NCI-H1694 treated with DMSO at 0.1 percent for 48 hours (cell line): ENCODE measurements at places on chromosomes 2 and 18.

DNA sequence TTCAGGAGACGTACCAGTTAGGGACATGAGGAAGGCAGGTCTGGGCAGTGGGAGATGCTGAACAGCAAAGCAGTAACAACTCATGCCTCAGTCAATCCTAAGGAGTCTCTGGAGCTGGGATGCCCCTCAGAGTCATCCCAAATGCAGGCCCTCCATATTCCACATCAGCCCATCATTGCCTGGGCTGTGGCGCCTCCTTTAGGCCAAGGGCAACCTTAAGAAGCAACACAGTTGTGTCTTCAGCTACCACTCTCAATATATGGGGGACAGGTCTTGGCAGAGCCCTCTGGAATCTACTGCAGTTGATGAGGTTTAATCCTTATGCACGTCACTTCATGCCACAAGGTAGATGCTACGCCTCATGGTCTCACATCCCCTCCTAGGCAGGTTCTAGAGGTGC is 682.0 kb upstream of the RAB6C start:
- no peak for DNase-seq

- no peak for DNase-seq
Observed at GRCh38 chr18:77736842-77737241, 487.2 kb downstream of the GALR1 start.

DNA sequence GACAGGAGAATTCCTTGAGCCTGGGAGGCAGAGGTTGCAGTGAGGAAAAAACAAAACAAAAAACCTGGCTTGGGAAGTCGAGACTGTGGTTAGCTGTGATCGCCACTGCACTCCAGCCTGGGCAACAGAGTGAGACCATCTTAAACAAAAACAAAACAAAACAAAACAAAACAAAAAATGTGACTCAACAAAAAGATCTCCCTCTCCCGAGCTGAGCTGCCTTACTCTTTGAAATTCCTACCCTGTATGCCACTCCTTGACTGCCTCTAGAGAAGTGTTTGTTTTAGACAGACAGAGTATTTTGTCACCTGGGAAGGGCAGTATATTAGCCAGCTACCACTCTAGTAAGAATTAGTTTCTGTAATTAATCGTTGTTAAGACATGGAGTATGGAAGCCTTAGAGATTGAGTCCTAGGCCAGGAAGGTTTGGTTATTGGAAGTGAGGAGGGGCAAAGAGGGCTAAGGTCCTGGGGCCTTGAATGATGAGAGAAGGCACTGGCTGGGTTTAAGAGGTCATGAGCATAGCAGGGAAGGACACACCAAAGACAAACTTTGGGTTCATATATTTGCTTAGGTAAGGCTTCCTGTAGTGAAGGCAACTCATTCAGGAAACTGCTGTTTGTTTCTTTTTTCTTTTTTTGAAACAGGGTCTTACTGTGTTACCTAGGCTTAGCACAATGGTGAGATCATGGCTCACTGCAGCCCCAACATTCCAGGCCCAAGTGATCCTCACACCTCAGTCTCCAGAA is 56.0 kb downstream of the HAUS1 start:
- no peak for DNase-seq

DNA sequence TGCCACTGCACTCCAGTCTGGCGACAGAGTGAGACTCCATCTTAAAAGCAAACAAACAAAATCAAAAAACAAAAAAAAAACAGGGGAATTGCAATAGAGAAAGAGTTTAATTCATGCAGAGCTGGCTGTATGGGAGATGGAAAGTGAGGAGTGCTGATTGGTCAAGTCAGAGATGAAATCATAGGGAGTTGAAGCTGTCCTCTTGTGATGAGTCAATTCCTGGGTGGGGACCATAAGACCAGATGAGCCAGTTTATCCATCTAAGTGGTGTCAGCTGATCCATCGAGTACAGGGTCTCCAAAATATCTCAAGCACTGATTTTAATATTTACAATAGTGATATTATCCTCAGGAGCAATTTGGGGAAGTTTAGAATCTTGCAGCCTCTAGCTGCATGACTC is 45.3 kb downstream of the FRZB start:
- DNase-seq: no peak

GRCh38 chr18:34926683-34927082 is 114.5 kb upstream of the MAPRE2 start:
- DNase-seq: no peak

DNA sequence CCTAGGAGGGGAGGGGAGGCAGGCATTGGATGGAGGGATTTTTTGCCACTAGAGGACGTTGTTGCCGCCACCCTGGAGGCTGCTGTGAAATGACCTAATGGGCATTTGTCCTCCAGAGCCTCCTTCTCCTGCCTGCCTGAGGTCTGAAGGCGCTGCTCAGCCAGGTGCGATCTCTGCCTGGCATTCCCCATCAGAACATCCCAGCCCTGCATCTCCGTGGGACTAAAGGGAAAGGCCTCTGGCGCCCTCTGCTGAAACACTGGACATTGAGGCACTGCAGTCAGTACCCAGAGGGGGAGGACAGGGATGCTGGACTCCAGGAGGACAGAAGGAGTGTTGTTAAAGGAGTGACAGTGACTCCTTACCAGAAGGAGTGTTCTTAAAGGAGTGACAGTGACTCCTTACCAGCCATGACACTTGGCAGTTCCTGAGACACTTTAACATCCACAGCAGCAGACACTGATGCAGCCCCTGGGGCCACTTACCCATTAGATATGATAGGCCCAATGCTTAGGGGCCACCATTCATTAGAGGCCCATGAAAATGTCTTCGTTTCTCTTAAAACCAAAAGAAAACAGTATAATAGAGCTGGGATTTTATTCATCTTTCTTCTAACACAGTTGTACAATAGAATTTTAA is 17.0 kb downstream of the THNSL2 start:
- no peak for DNase-seq

DNA sequence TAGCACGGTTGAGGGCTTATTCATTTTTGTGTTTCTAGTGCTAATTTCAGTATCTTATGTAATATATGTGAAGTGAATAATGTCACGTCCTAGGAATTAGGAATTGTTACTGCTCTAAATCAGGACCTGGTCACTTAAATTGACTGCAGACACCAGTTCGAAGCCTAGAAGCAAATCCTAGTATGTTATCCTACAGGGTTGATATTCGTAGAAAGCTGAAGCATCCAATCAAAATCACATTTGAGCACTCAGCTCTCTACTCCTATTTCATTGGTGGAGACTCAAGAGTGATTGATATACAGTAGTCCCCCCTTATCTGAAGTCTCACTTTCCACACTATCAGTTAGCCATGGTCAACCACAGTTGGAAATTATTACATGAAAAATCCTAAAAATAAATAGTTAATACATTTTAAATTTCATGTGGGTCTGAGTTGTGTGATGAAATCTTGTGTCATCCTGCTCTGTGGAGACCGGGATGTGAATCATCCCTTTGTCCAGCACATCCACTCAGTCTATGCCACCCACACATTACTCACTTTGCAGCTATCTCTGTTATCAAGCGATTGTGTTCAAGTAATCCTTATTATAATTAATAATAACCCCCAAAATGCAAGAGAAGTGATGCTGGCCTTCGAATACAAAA is 35.2 kb upstream of the SCN9A start:
- no peak for DNase-seq

GRCh38 chr18:25503567-25504081 is 151.7 kb upstream of the ZNF521 start:
- DNase-seq: peak; percentile 20

DNA sequence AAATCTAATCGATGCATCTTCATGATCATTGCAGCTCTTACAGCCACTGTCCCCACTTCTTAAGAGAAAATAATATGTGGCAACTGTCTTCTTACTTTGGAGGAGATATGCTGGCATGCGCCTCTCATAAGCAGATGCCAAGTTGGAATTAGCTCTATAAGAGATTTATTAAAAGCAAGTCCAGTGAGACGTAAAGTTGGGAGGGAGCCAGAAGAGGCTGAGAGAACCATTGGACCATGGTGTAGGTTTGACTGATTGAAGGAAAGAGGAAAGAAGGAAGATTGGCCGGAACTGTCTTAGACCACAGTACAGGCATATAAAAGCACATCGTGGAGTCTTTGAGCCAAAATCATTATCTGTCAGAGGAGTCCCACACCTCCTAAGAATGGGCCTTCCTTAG is 265.7 kb upstream of the ZC3H15 start:
- no peak for DNase-seq

GRCh38 chr2:143891879-143892308 is 628.0 kb downstream of the ZEB2 start:
- DNase-seq: no peak

GRCh38 chr2:62687636-62688035 is 17.9 kb upstream of the EHBP1 start:
- no peak for DNase-seq

DNA sequence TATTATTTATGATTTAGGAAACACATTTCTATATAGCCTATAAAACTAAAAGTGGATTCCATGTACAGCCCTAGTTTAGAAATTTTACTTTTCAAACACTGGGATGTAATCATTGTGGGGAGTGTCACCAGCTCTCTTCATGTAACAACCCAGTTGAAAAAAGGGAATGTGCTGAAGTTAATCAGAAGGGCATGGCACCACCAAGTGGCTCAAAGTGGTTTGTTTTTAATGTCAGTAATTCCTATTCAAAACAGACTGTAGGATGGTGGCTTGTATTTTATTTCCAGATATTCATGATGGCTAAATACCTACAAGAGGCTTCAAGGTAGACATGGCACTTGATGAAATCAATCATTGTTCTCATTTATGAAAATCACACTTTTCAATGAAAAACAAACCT is 58.1 kb upstream of the TMEM182 start:
- peak; percentile 7 for DNase-seq

GRCh38 chr2:31110431-31110830 is 27.8 kb downstream of the GALNT14 start:
- DNase-seq: no peak

- DNase-seq: no peak
Observed at GRCh38 chr2:170092436-170093060, 85.4 kb upstream of the MYO3B start.

GRCh38 chr2:2826209-2826551 is 495.1 kb upstream of the MYT1L start:
- no peak for DNase-seq

DNA sequence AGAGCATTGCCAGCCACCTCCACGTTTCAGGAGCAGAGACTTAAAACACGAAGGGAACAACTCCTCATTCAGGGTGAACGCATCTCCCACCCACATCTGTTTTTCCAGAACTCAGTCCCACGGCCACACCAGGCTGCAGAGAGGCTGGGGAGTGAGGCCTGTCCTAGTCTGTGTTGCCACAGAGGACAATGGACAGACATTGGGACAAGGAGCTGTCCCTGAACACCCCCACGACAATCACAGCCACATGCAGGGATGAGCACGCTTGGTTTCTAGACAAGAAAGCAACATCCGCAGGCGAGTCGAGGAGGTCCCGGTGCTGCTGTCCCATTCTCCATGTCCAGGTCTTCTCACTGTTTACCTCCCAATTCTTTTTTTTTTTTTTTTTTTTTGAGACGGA is 167.4 kb downstream of the EIPR1 start:
- DNase-seq: no peak

GRCh38 chr2:237257471-237257951 is 156.5 kb downstream of the COL6A3 start:
- no peak for DNase-seq

DNA sequence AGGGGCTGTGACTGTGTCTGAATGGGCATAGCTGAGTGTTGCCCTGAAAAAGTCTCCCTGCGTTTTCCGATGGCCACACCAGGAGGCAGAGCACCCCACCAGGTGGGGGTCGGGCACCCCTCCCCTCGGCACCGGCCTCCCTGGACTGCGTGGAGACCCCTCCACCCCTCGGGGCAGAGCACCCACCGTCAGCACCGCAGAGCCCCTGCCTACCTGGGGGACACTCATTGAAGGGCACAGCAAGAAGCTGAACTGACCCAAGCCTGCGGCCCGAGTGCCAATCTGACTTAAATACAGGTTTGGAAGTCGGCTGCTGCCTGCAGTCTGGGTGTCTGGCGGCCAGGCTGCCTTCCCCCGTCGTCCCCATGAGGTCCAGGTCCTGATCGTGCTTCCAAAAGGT is 69.9 kb downstream of the KCNG2 start:
- DNase-seq: no peak

DNA sequence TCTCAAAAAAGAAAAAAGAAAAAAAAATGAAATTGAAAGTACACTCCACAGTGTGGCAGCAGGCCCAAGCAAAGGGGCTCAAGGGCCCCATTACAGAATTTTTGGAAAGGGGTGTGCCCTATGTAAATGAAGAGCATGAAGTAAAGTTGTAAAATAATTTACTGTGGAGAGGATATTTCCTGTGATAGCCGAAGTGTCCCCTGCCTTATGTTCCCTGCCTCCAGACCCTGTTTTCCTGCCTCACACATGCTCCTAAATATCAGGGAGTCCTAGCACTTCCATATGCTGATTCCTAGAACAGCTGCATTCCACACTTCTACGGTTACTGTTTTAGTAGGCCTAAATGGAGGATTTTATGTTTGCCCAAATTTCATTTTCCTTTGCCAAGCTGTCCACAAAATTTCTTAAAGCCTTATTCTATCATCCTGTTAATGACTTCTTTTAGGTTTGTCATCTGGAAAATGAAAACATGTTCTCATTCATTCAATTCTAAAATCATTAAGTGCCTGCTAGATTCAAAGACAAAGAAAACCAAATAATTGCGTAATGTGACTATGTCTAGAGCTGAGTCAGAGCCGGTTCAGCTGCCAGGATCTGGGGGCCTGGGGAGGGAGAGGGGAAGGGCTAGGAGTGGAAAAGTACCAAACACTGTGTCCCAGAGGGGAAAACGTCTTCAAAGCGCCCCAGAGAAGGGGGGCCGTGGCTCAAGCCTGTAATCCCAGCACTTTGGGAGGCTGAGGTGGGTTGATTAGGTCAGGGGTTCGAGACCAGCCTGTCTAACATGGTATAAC is 25.9 kb upstream of the IMPA2 start:
- DNase-seq: no peak

GRCh38 chr2:17156086-17156485 is 362.2 kb downstream of the RAD51AP2 start:
- no peak for DNase-seq

- no peak for DNase-seq
Observed at GRCh38 chr2:124131276-124131675, 106.2 kb downstream of the CNTNAP5 start.

- DNase-seq: no peak
Observed at GRCh38 chr2:47288864-47289263, 114.1 kb upstream of the MSH2 start.

GRCh38 chr2:61085883-61086282 is 20.2 kb downstream of the SANBR start:
- no peak for DNase-seq

- no peak for DNase-seq
Observed at GRCh38 chr2:224892574-224893204, 149.6 kb downstream of the DOCK10 start.

DNA sequence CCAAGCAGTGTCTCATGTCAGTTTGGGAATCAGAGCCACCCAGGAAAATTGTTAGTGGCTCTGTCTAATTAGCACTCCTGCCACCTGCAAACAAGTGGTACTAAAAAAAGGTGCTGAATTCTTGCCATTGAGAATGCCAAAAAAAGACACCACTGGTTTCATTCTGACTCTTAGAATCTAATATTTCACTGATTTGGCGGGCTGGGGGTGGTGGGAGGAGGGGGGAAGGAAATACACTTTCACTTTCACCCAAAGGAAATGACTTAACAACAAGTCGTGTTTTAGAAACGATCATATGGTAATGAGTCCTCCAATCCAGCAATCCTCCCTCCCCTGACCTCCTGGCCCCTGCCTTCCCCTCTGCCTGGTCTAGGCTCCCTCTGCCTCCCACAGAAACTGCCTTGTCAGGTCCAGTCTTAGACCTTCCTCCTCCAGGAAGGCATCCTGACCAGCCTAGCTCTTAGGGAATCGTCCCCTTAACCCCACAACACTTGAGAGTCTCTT is 4.4 kb upstream of the KLHL29 start:
- DNase-seq: no peak

GRCh38 chr2:171957061-171957460 is 34.8 kb downstream of the HAT1 start:
- no peak for DNase-seq
